ENCODE measurements at places on chromosomes 1 and 21.

DNA sequence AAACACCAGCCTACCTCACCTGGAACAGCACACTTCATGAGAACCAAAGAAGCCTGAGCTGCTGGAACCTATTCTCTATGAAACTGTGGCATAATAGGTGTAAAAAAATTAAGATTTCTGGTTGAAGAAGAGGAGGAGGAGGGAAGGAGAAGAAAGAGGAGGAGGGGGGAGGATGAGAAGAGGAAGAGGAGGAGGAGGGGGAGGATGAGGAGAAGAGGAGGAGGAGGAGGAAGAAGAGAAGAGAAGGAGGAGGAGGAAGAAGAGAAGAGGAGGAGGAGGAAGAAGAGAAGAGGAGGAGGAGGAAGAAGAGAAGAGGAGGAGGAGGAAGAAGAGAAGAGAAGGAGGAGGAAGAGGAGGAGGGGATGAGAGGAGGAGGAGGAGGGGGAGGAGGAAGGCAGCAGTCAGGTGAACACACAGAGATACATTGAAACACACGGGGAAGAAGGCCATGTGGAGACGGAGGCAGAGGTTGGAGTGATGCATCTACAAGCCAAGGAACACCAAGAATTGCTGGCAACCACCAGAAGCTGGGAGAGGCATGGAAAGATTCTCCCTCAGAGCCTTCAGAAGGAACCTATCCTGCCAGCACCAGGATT, 8.2 kb downstream of the ACTA1 start:
- no peak for DNase-seq

DNA sequence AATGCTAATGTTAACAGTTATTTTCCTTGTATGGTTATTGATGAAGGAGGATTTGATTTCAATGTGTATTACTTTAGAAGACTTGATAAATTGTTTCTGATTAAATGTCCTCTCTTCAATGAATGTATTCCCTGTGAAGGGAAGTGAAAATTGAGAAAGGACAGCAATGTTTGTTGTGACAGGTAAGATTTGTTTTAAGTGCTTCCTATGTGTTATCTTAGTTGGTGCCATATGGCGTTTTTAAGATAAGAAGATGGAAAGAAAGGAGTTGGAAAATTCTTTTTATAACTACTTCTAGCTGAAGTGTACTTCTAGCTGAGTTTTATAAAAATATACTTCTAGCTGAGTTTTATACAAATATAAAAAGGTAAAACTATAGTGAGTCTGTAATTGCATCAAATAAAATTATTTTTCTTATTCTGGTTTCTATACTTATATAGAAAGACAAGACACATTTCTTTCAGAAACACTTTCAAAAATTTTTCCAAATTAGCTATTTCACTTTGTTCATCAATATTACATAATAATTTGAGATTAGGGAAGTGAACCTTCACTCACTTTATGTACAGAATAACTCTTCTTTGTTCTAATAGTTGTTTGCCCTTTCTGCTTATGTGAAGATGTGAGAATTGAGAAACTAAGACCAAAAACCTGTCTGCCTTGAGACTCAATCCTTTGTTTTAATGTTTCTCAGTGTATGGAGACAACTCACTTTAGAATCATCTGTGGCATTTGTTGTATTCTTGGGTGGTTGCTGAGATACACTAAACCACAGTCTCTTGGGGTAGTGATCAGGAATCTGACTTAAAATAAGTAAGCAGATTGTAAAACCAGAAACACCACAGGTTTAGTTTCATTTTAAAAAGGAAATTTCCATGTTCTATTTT, 382.9 kb upstream of the B3GALT2 start:
- DNase-seq = peak; percentile 93

GRCh38 chr1:248703674-248704073, 1.1 kb upstream of the OR14I1 start:
- no peak for DNase-seq

GRCh38 chr1:116558140-116558549, 12.7 kb downstream of the CD58 start:
- DNase-seq = no peak

DNA sequence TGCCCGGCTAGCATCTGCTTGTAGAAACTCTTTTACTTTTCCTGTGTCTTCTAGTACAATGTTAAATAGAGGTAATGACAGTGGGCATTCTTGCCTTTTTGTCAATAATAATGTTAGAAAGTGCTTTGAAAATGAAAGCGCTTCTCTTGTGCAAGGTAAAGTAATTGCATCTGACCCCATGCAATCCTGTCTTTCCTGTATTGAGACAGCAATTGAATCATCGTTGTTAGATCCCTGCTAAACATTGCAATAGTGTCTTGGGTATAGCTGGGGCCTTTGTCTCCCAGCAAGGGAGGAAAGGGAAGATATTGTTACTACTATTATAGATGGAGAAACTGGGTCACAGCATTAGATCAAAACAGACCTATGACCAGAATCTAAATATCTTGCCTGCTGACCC, 80.9 kb downstream of the TLR5 start:
- peak; percentile 17 for DNase-seq

All from choroid plexus epithelial cell (primary cell).